ENCODE measurements at places on chromosomes 5 and 9.

DNA sequence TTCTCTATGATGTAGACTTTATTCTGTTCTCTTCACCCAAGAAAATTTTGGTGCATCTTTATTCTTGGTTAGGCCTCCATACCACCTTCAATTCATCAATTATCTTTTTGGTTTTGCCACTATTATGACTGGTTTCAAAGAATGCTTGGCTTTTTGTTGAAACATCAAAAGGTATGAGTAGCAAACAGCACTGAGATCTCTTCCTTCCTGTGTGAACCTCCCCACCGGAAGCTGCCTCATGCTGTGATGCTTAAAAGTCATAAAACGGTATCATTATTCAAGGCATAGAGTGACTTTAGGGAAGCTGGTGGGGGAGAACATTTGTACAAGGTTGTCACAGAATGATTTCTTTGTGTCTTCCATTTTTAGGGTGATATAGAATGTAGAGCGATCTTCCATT is 70.6 kb downstream of the IQGAP2 start:
- no peak for DNase-seq

- DNase-seq, result no peak
Observed at GRCh38 chr5:125891061-125891725, 532.0 kb upstream of the GRAMD2B start.

DNA sequence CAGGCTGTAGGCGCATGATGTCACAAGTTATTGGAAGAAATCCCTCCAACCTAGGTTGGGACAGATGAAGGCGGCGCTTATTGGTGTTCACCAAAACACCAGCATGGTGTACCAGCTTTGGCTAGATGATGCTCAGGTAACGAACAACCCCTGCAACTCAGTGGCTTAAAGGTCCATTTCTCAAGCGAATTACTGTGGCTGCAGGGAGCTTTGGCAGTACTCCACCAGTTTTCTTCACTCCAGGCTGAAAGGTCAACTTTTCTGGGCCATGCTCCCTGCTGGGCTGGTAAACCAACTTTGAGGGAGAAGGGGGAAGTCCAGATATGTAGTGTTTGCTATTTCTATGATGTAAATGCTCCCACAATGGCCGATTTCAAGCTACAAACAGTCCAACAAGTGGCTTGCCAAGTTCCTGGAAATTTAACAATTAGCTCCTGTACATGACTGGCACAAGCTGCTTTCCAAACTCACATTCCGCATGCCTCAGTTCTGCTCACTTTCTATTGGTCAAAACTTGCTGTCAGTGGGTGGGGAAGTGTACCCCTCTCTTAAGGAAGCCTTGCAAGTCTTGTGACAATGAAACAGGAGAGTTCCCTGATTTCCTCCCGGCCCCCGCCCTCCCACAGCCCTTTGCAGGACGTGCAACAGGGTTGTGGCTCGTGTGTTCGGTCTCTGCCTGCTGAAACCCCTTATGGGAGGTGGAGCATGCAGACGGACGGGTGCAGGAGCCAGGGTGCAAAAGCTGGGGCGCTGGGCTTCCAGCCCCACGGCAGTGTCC is 588 bp upstream of the ZBED3 start:
- DNase-seq, result no peak

DNA sequence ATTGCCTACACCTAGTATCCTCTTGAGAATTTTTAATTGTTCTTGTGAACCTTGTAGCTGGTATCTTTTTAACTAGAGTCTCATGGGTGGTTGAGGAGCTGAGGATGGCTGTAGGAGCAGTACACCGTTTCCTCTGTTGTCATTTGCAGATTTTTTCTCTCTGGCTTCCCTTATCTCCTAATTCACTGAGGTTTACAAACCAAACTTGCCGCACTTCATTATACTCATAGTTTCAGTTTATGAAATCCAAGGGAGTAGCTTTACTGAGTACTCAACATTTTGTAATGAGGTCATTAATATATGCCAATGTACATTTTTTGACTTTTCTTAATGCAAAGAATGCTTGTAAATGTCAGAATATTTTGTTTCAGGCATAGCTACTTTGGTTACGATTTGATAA is 154.2 kb downstream of the CCDC171 start:
- no peak for DNase-seq

GRCh38 chr5:141506381-141507155 is 17.7 kb downstream of the PCDHGC5 start:
- DNase-seq, result no peak
